ENCODE measurements at places on chromosomes 6 and 20.

DNA sequence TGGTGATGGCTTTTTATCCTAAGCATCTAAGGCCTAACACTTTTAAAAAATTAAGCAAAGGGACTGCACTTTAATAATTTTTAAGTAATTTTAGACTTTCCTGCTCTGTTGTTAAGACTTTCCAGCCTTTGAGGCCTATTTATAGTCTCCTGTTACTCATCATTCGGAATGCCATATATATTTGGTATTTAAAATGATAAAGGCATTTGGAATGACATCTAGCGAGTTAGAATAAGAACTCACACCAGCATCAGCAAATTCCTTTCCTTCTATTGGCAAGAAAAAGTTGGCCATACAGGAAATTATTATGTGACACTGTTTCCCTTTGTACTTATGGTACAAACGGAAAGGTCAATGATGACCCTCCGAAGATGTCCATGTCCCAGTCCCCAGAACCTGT, 88.1 kb upstream of the STMND1 start:
- DNase-seq = no peak

- DNase-seq = peak; percentile 61
Observed at GRCh38 chr6:34143884-34144580, 1.9 kb downstream of the GRM4 start.

DNA sequence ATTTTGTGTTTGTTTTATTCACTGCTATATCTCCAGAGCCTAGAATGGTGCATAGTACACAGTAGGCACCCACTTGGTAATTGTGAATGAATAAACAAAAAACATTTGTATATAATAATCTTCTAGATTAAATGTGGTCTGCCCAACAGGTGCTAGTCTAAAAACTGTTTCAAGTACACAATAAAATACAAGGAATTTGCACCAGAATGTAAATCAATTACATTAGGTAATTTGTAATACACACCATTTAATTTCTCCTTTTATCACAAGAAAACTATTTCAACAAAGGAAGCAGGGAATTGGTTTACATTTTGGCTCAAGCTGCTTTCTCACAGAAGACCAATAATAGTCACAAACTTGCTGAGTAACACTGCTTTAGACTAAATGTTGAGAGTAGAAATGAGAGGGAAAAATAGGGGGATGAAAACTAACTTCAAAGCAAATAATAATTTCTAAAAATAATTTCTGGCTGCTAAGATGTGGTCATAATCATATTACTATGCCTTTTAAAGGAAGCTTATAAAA, 22.1 kb downstream of the RUNX2 start:
- DNase-seq = no peak

GRCh38 chr20:36582322-36582721, 8.9 kb downstream of the TGIF2 start:
- no peak for DNase-seq

GRCh38 chr6:154561750-154562149, 51.3 kb upstream of the CNKSR3 start:
- no peak for DNase-seq

DNA sequence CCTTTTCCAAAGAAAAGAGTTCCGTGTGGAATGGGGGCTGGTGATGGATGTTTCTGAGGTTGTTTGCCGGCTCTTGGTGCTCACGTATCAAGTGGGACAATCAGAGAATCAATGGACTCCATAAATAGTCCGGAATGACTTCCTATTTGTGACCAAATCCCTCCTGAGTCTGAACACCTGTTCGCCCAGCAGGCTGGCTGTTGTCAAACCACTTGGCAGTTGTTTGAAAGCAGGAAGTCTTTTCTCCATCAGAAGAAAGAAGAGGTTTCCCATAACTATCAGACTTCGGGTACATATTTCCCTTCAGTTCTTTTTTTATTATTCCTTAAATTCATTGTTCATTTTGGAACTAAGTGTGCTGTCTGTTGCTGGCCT, 154.7 kb upstream of the RIN2 start:
- no peak for DNase-seq

GRCh38 chr6:141641406-141641805, 491.3 kb upstream of the GJE1 start:
- no peak for DNase-seq

GRCh38 chr6:152329638-152330448, 307.3 kb downstream of the SYNE1 start:
- DNase-seq = no peak

- no peak for DNase-seq
Observed at GRCh38 chr6:46287043-46287442, 116.3 kb upstream of the ENPP5 start.

- no peak for DNase-seq
Observed at GRCh38 chr6:71481011-71481410, 192.4 kb downstream of the OGFRL1 start.

- no peak for DNase-seq
Observed at GRCh38 chr20:58094698-58095097, 133.8 kb downstream of the ANKRD60 start.

- no peak for DNase-seq
Observed at GRCh38 chr20:25339608-25340007, 51.0 kb downstream of the ABHD12 start.

GRCh38 chr6:108425428-108425827, 130.6 kb downstream of the AFG1L start:
- no peak for DNase-seq

DNA sequence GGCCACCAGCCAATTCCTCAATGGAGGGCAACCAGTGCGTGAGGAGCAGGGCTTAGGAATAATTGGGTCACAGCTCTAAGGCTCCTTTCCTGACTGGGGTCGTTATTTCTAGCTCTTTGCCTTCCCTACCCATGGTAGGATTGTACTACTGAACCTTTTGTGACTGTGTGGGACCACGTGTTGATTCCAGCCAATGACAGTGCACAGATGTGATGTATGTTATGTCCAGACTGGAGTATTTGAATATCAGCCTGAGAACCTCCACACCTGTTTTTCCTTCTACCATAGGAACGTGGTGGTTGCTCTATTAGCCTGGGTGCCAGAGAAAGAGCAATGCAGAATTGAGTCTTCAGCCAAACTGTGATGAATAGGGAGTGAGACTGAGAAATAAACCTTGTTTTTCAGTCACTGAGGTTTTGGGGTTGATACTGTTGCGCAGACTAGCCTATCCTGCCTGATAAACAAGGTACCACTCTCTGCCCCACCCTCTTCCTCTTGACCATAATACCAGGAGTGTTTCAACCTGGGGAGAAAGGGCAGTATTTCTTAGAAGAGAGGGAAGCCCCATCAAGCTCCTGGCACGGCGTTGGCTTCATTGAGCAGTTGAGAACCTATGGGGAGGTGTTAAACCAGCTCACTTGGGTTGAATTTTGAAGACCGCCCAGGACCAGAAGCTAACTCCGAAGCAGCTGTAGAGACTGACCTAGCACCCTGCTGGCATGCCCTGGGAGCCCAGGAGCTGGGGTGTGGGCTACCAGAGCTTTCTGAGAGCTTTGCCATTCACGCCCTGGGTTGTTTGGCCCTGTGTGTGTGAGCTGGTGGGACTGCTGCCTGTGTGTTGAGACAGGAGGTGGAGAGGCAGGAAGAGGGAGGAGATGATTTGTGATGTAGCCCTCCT, 105.5 kb upstream of the BACH2 start:
- DNase-seq = no peak

- DNase-seq = no peak
Observed at GRCh38 chr6:74015427-74015826, 319.4 kb downstream of the CD109 start.

- DNase-seq = no peak
Observed at GRCh38 chr6:25458485-25458884, 179.3 kb downstream of the CARMIL1 start.

GRCh38 chr20:50695135-50695872, 4.0 kb upstream of the RIPOR3 start:
- DNase-seq = no peak

DNA sequence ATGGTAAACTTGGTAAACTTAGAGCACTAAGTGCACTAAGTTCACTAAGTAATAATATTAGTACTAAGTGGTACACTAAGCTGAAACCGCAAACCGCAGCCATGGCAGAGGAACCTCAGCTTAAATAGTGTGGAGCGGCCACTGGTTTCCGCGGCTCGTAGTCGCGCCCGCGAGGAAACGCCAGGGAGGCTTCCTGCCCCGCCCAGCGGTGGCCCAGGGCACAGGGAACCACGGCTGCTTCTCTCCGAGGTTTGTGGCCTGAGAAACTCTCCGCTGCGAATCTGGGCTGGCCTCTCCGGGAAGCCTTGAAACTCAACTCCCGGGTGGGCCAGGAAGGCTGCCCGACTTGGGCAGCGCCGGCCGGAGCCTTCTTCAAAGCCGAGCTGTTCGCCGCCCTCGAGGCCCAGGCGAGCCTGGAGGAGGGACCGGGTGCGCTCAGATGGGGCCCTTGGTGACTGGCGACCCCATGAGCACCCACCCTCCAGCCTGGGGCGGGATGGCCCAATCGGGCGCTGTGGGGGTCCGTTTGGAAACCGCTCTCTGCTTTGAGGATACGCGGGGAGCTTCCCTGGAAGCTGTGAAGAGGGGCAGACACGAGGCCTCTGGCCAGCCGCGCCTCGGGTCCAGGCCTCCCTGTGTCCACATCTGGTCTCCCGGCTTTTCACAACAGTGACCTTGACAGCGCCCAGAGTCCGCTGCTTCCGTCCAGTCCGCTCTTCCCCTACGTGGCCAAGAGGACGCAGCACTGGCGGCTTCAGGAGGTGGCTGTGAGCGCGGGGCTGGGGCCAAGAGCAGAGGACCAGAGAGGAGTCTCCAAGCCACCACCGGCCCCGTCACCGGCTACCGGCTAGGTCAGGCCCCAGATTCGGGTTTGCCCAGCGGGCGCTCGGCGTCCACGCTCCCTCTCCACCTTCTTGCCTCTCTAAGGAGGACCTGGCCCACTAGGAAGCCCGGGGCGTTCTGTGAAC, 25.4 kb upstream of the HLA-E start:
- DNase-seq = no peak

- DNase-seq = no peak
Observed at GRCh38 chr6:70059039-70059719, 192.8 kb downstream of the COL19A1 start.

GRCh38 chr20:58839991-58840747, 10.5 kb downstream of the GNAS-AS1 start:
- no peak for DNase-seq

- no peak for DNase-seq
Observed at GRCh38 chr6:129901910-129902309, 40.8 kb upstream of the TMEM244 start.

DNA sequence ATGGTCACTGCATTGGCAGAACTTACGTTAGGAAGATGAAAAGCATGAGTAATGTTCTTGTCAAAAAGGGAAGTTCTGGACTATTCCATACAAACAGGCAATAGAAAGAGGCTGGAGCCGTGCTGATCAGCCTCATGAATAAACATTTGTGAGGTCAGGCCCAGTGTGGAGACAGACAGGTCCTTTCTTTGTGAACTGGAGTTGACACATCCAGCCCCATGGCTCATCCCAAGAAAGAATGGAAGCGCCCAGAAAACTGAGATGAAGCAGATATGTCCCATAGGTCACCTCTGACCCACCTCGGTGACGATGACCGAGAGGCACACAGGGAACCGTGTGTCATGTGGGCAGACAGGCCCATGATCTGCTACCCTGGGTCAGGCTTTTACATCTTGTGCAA, 276.0 kb upstream of the SGK1 start:
- DNase-seq = no peak

- no peak for DNase-seq
Observed at GRCh38 chr20:37522260-37523011, 1.4 kb downstream of the NNAT start.

GRCh38 chr20:51871943-51872342, 69.6 kb upstream of the SALL4 start:
- no peak for DNase-seq

DNA sequence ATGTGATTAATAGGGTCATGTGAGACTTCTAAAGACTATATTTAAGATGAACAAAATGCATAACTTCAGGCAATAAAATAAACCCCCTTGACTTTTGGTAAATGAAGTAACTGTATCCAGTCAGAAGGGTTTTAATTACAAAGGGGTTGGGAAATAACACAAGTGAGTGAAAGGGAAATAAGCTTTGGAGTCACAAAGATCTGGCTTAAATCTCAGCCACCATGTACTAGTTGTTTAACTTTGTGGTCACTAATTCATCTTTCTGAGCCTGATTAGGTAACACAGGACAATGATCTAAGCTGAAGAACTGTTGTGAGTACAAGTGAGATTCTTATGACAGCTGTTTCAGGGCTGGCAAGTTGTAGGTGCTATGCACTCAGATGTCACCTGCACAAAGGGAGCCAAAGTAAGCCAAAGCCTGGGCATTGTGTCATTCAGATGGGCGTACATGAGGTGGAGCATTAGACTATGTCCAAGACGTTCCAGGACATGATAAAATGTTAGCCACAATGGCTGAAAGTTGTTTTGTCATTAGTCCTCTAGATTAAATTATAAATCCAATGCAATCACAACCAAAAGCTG, 13.8 kb downstream of the TOMM34 start:
- DNase-seq = no peak

DNA sequence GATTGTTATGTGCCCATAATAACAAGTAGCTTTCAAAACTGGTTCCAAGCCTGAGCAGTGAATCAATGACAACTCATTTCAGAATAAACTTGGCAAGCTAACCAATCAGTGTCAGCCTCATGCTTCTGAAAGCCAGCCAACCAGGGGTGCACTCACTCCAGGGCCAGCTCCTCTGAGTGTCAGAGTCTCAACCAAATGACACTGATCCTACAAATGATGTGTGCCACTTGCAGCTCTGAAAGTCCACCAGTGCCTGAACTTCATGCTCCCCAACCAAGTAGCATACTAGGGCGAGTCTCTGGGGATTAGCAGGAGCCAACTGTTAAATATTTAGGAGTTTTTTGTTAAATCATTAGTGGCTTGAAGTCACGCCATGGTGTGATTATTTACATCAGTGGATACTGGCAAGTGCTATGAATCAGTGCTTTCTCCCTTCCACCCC, 4.5 kb downstream of the IYD start:
- DNase-seq = no peak

- no peak for DNase-seq
Observed at GRCh38 chr6:165849534-165850430, 186.7 kb upstream of the PDE10A start.

GRCh38 chr20:25477014-25477882, 69.8 kb downstream of the GINS1 start:
- no peak for DNase-seq

DNA sequence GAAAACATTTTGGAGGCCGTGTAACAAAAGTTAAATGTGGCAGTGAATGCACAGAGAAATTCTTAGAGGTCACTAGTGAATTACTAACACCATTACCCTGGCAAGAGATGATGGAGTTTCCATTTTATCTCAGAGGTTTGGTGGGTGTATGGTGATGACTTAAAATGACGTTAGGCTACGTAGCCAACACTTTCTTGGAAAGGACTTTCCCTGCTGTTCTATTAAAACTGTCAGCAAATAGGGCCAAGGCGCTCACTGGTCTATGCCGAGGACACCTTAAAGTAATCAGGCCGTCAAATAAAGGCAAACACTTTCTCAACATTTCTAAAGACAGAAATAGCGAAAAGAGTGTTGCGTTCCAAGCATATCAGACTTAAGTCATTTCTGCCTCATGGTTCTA, 160.8 kb downstream of the GMPR start:
- no peak for DNase-seq

GRCh38 chr6:125154761-125155135, 1.2 kb downstream of the TPD52L1 start:
- DNase-seq = peak; percentile 31
